Activated T-cell treated with anti-CD3 and anti-CD28 coated beads, Interleukin-2, amount 50 U/mL, for 72 hours (primary cell): ENCODE measurements at places on chromosomes 6 and 20. TPM values are rescaled to one million over a fixed set of nuclear protein-coding genes. Genes with fewer than 3 reads are reported as not detected.

Gene PLA2G7
- not detected for total RNA-seq

Gene DCDC2
- not detected for total RNA-seq

Gene ARMC2
- total RNA-seq = 2.9 TPM

Gene DEFB121
- total RNA-seq = not detected

Gene TCF21
- not detected for total RNA-seq

Gene SLCO4A1
- total RNA-seq = 26.1 TPM

Gene EIF6
- total RNA-seq = 127 TPM

GRCh38 chr6:147554281-147554680, 45.8 kb downstream of the SAMD5 start:
- no peak overlapping the region for H3K27ac ChIP-seq
- H3K27me3 ChIP-seq = peaks cover 6% of the 10 kb centered on the region
- DNase-seq = no peak
- no peaks in the 10 kb centered on the region for H3K36me3 ChIP-seq

- H3K4me1 ChIP-seq = no peaks in the 10 kb centered on the region
- H3K27me3 ChIP-seq = no peaks in the 10 kb centered on the region
- DNase-seq = no peak
These were observed 116.6 kb upstream of the HTR1E start for GRCh38 chr6:86820750-86821149.

GRCh38 chr20:4068708-4069107, 53.4 kb upstream of the RNF24 start:
- no peak overlapping the region for H3K4me3 ChIP-seq
- H3K27me3 ChIP-seq = no peaks in the 10 kb centered on the region
- DNase-seq = no peak

DNA sequence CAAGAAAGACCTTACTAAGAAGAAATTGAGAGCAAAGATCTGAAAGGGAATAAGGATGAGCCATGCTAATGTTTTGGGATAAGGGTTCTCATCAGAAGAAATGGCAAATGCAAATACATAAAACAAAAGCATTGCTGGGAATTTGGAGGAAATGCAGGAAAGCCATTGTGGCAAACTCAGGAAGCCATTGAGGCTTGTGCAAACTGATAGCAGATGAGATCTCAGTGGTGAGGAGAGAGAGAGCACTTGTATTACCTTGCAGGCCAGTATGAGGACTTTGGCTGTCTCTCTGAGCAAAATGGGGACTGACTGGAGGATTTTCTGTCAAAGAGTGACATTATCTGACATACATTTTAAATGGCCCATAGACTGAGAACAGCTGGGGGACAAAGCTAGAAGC, 103.0 kb downstream of the ADGRB3 start:
- no peak overlapping the region for H3K27ac ChIP-seq
- H3K27me3 ChIP-seq = no peaks in the 10 kb centered on the region
- no peak overlapping the region for H3K4me3 ChIP-seq
- no peaks in the 10 kb centered on the region for H3K36me3 ChIP-seq
- H3K4me1 ChIP-seq = peaks cover 5% of the 10 kb centered on the region

GRCh38 chr6:33984466-33985312, 161.2 kb downstream of the GRM4 start:
- no peaks in the 10 kb centered on the region for H3K27me3 ChIP-seq
- no peaks in the 10 kb centered on the region for H3K36me3 ChIP-seq
- H3K27ac ChIP-seq = no peak overlapping the region
- H3K4me1 ChIP-seq = no peaks in the 10 kb centered on the region
- no peak for DNase-seq

- H3K4me3 ChIP-seq = no peak overlapping the region
- H3K36me3 ChIP-seq = no peaks in the 10 kb centered on the region
- H3K27me3 ChIP-seq = peaks cover 16% of the 10 kb centered on the region
- no peak for DNase-seq
- no peaks in the 10 kb centered on the region for H3K4me1 ChIP-seq
These were observed 19.6 kb upstream of the MAS1L start for GRCh38 chr6:29507319-29507718.

DNA sequence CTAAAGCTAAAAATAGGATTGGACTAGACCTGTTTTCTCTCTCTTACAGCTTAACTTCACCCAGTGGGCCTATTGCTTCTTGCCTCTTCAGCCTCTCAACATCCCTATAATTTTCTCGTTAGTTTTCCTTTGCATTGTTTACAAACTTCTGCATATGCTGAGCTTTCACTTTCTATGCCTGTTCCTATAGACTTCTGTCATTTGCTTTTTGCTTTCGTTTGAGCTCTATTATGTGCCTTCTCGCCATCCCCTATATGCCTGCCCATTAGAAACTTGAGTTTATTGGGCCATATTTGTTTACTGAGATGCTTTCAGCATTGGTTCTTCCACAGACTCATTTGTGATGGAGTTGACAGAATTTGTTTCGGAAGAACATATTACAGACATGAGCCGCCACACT, 40.9 kb downstream of the NCOA7 start:
- peaks cover 67% of the 10 kb centered on the region for H3K4me1 ChIP-seq
- peak overlapping the region; percentile 88 for H3K27ac ChIP-seq
- DNase-seq = no peak
- peak overlapping the region; percentile 78 for H3K4me3 ChIP-seq
- peaks cover 2% of the 10 kb centered on the region for H3K36me3 ChIP-seq

DNA sequence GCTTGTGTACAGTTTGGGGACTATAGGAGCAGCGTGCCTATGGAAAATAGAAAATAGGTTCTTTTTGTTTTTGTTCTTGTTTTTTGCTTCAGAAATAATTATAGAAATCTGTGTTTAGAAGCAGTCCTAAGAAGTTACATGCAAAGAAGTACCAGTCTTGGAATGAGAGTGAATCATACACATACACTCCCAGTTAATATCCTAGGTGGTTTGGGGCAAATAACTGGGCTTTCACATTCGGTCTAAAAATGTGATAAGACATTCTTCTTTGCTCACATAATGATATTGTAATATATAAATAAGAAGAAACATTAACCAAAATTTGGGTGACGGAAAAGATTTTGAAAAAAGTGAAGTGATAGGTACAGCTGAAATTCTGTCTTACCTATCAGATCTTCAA, 61.0 kb downstream of the ENPP1 start:
- no peaks in the 10 kb centered on the region for H3K36me3 ChIP-seq
- no peak overlapping the region for H3K4me3 ChIP-seq
- DNase-seq = no peak
- peaks cover 8% of the 10 kb centered on the region for H3K27me3 ChIP-seq
- no peaks in the 10 kb centered on the region for H3K4me1 ChIP-seq

GRCh38 chr6:140711019-140711613, 1336.7 kb upstream of the CITED2 start:
- H3K4me1 ChIP-seq = no peaks in the 10 kb centered on the region
- H3K4me3 ChIP-seq = no peak overlapping the region
- no peak overlapping the region for H3K27ac ChIP-seq
- no peak for DNase-seq

DNA sequence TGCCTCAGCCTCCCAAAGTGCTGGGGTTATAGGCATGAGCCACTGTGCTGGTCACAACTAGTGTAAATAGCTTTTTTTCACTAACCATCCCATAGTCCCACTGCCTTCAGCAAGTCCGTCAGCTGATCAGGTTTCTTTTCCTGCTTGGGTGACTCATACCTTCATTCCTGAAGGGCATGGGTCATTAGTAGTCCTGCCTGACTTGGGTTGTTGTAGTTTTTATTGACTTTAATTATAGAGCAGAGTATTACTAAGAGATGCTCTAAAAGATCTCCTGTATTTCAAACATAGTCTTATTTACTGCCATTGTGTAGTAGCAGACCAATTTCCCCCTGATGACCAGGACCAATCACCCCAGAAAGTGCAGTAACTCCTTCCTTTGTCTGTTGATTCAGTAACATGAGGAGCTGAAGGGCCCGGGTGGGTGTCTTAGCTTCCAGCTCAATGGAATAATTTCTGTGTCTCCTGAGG, 25.8 kb downstream of the HLA-C start:
- no peak for DNase-seq
- H3K4me3 ChIP-seq = no peak overlapping the region
- H3K27me3 ChIP-seq = peaks cover 27% of the 10 kb centered on the region
- H3K4me1 ChIP-seq = no peaks in the 10 kb centered on the region
- H3K36me3 ChIP-seq = peaks cover 17% of the 10 kb centered on the region
